Activated CD4-positive, alpha-beta T cell treated with anti-CD3 and anti-CD28 coated beads, Interleukin-2, Interleukin-6, amounts not matched to agents 100 ng/mL and 50 ng/mL, durations not matched to agents 16 hours and 8 hours (primary cell): ENCODE measurements at places on chromosomes 13 and 19.
A peak's percentile ranks its signal among the peaks of the same experiment; 100 is the strongest.

GRCh38 chr13:92491839-92492238 lies 734.8 kb upstream of the GPC6 start:
- DNase-seq: no peak

DNA sequence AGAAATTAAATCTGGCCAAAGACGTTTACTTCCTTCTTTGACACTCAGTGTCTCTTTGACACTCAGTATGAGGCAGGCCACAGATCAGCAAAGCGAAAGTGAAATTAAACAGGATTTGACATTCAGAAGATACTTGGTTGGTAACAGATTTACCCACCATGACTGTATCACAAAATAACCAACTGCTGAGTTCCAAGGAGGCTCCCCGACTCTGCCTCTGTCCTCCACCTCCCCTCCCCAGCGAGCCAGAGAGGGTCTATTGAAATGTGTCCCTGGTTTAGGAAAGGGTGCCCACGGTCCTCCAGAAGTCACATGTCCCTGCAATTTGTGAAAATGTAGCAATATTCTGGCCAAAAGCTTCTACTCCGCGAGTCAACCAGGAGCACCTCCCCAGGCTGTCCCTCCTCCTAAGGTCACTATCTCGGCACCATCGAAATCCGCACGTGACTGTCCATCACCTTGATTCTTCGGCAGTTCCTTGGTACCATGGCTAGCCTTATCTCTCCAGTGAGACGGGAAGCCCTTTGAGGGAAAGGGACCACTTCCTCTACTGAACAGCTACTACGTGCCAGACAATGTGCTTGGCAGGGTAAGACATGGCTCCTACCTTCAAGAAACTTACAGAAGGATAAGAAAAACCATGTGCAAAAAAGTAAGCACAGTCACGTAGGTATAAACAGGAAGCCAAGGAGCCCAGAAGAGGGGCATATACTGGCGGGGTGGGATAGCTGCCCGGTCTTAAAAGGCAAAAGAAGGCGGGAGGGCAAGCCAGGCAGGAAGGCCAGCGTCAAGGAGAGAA lies 1.5 kb downstream of the N4BP2L1 start:
- peak; percentile 79 for DNase-seq

DNA sequence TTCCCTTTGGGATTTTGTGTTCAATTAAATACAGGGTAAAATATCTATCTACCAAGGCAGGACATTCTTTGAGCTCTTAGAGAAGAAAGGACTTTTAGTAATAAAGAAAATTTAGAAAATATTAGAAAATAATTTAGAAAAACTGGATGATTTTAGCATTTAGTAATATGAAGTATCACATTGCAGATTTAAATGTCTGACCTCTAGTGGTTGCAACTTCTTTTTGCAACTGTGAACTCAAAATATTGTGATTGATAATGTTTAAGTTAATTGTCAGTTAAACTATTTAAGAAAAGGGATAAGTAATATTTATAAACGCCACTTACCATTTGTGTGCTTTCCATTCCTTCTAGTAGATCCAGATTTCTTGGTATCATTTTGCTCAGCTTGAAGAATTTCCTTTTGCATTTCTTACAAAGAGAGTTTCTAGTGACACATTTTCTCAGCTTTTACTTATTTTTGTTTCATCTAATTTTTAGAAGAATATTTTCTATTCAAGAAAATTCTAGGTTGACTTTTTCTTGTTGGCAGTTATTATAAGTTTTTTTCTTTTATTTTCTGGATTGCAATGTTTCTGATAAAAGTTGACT lies 10.3 kb upstream of the POSTN start:
- DNase-seq: no peak

DNA sequence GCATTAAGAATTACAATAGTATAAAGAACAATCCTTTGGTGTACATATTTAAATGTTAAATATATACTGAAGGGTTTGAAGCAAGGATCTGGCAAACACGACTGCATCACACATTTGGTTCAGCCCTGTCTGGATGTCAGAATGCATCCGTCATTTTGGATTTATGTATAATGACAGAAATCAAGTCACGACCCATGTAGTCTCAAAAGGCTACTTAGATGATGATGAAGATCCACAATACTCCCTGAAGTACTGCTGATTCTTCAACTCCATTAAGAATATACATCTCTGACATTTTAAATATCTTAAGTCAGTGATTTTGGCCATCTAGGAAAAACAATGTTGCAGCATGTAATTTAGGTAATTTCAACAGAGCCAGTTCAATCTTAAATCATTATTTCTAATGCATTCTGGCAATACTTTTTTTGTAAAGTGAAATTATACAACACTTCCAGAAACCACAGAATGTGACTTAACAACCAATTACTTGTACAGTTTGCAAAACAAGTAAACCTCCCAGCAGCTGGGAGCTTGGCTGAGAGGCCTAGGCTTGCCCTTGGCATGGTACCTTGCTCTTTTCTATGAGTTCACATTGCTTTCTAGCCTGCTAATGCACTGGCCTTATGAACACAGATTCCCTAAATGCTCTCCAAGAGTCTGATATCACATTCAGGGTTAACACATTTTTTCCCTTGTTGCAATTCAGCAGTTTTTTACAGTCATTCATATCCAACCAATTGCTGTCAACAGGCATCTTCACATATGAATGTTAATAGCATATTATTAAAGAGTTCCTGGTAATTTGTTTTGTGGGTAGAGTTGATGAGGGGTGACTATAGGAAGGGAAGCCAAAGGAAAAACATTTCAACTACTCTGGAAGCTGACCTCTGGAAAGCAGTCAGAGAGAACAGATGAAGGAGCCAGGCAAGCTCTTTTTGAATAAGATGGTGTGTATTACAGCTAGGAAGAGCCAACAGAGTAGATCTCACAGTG lies 175.2 kb downstream of the ENOX1 start:
- no peak for DNase-seq

- DNase-seq: no peak
These were observed 8.1 kb upstream of the SDHAF1 start for GRCh38 chr19:35986664-35987570.

DNA sequence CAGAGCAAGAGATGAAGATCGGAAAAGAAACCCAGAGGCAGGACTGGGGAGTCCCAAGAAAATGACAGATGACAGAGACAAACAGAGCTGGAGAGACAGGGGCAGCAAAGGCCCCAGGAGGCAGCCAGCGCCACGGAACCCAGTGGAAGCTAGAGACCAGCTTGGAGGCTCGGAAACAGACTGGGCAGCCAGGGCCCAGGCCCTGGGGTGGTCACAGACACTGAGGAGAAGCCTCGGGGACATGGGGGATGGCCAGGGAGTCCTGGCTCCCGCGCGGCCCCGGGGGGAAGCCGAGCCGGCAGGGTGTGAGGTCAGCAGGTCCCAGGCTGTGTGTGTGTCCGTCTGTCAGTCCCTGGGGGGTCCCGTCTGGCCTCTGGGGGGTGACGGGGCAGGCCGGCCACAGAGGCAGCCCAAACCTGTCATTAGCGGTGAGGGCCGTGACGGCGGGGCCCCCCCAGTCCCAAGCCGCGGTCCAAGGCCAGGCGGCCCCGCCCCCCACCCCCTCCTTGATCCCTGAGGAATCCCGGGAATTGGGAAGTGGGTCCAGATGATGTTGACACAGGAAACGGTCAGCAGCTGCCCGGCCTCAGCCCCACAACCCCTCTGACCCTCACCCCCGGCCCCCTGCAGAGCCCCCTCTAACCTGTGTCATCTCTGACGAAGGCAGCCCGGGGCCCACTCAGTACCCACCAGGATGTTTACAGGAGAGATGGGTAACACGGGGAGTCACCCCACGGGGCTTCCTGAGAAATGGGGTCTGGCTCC lies 2.5 kb upstream of the TMEM190 start:
- no peak for DNase-seq

DNA sequence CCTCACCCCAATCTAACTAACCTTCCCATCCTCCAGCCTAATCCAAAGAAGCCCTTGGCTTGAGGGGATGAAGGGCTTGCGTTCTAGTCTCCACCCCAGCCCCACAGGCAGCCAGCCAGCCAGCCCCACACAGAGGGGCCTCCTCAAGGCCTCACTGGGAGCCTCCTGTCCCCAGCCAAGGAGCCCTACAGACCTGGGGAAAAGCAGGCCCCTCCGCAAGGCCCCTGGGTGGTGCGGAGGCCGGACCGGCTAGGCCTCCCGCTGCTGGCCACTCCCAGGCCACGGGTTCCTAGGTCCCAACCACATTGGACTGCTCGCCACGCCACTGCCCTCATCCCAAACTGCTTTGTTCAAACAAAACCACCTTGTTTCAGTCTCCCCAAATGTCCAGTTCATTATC lies 78.0 kb downstream of the ZIC5 start:
- no peak for DNase-seq

DNA sequence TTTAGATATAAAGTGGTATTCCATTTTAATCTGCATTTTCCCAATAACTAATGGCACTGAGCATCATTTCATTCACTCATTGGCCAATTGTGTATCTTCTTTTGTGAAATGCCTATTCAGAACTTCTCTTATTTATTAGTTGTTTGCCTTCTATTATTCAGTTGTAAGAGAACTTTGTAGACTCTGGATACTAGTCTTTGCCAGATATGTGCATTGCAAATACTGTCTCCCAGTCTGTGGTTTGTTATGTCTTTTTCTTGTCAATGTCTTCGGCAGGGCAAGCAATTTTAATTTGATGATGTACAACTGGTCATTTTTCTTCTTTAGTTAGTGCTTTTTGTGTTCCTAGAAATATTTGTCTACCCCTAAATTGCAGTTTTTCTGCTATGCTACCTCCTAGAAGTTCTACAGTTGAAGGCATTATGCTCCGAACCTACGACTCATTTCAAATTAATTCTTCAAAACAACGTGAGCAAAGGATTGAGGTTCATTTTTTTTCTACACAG lies 115.9 kb downstream of the TSHZ3 start:
- DNase-seq: no peak
